Left colon (tissue), 2 donors: ENCODE measurements at places on chromosomes 2 and 18.

- peak; percentile 63 for DNase-seq
Observed at GRCh38 chr2:219398721-219399363, 11.1 kb upstream of the DNPEP start.

- no peak for DNase-seq
Observed at GRCh38 chr2:24826773-24827145, 33.5 kb downstream of the CENPO start.

- peak; percentile 24 for DNase-seq
Observed at GRCh38 chr2:9378433-9379390, 44.6 kb downstream of the ITGB1BP1 start.

- DNase-seq, result no peak
Observed at GRCh38 chr18:54786206-54786605, 42.1 kb upstream of the RAB27B start.

- no peak for DNase-seq
Observed at GRCh38 chr2:227031379-227031778, 132.6 kb downstream of the COL4A4 start.

- DNase-seq, result no peak
Observed at GRCh38 chr18:44526705-44527415, 153.8 kb upstream of the SETBP1 start.

- no peak for DNase-seq
Observed at GRCh38 chr18:65938592-65939372, 188.0 kb downstream of the CDH7 start.

DNA sequence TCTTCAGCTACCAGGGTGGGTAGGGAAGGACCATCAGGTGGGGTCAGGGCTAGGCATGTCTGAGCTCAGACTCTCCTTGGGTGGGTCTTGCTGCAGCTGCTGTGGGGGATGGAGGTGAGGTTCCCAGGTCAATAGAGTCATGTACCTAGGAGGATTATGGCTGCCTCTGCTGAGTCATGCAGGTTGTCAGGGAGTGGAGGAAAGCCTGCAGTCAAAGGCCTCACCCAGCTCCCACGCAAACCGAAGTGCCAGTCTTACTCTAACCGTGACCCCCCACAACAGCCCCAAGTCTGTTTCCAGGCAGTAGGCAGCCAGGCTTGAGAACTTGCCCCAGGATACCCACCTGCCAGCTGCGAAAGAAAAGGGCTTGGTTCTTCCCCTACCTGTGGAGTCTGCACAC is 113.6 kb upstream of the GALNT5 start:
- DNase-seq, result no peak

DNA sequence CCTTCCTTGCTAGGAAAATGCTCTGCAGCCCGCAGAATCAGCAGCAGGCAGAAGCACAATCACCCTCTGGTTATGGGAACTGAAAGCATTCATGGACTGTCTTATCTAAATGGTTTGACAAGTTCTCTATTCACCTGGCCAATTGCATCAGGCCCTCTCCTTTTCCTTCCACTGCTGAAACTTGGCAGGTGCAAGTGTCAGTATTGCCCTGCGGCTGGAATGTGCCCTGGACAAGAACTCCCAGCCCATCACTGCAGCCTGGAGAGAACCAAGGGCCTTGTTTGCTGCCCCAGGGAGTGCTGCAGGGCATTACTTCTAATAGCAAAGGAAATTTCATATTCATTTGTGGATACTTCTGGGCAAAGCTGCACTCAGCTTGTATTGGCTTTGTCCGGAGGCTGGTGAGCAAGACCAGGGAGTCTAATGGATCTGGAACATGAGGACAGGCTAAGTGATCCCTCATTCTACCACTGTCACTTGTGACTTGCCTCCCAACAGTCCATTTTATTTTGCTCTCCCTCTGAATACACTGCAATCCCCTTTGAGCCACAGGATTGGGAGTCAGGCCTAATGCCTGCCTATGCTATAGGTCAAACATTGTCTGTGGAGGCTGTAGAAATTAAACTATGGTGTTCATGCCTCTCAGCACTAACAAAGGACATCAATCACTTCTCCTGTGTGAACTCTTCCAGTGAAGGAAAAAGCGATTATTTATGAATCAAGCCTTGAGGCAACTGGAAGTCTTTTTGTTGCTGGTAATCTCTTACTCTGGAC is 116.9 kb downstream of the LYPD6B start:
- no peak for DNase-seq

DNA sequence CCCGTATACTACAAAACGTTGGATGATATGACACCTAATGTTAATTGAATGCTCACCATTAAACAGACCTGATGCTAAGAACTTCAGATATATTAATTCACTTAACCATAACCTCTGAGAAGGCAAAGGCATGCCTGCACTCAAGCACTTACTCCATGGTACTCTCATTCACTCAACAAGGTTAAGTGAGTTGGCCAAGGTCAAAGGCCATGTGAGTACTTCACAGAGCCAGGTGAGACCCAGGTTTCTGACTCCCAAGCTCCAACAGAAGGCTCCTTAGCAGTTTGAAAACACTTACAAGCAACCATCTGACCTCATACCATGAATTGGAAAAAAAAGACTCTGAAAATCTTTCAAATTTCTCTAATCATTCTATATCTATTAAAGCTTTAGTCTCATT is 198.8 kb downstream of the L3MBTL4 start:
- DNase-seq, result no peak

- no peak for DNase-seq
Observed at GRCh38 chr2:120511947-120512710, 166.2 kb downstream of the INHBB start.

GRCh38 chr18:7237673-7238272 is 6.9 kb downstream of the LRRC30 start:
- DNase-seq, result no peak

DNA sequence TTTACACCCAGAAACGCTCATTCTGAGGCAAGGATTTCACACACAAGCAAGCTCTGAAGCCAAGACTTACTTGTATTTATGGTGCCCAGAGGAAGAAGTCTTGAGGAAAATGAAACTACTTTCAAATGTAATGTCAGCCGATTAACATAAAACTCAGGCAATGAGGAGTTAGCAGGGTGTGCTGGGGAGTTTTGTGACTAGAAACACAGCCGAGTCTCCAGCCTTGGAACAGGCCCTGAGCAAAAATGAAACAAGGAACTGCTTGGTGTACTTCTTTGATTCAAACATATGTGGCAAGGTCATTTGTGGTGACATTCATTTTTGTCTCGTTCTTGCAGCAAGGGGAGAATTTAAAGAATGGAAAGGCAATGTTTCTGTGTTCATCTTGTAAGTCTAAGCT is 4.5 kb downstream of the DYTN start:
- no peak for DNase-seq

GRCh38 chr18:70261141-70261788 is 27.6 kb upstream of the SOCS6 start:
- no peak for DNase-seq
